CD4-positive, CD25-positive, alpha-beta regulatory T cell (primary cell): ENCODE measurements at places on chromosomes 1 and 21. TPM values are rescaled to one million over a fixed set of nuclear protein-coding genes. Genes with fewer than 3 reads are reported as not detected.

DNA sequence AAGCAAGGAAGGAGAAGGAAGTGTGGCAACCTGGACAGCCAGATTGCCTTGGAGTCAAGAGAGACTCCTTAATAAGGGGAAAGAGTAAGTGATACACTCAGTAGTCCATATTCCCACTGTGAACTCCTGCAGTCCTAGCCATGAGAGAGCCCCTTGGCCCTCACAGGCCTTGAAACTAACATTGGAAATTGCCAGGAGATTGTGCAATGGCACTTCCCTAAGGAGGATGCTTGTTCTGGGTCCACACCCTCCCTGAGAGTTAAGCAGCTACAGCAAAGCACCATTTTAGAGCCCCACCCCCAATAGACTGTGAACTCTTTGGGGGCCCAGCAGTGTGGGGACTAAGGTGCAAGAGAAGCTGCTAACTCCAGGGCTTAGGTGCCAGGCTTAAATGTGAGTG, 367.7 kb upstream of the CAMK1G start:
- no peaks in the 10 kb centered on the region for H3K4me1 ChIP-seq
- DNase-seq = no peak
- no peak overlapping the region for H3K4me3 ChIP-seq
- H3K27ac ChIP-seq = no peak overlapping the region
- H3K27me3 ChIP-seq = peaks cover 2% of the 10 kb centered on the region

DNA sequence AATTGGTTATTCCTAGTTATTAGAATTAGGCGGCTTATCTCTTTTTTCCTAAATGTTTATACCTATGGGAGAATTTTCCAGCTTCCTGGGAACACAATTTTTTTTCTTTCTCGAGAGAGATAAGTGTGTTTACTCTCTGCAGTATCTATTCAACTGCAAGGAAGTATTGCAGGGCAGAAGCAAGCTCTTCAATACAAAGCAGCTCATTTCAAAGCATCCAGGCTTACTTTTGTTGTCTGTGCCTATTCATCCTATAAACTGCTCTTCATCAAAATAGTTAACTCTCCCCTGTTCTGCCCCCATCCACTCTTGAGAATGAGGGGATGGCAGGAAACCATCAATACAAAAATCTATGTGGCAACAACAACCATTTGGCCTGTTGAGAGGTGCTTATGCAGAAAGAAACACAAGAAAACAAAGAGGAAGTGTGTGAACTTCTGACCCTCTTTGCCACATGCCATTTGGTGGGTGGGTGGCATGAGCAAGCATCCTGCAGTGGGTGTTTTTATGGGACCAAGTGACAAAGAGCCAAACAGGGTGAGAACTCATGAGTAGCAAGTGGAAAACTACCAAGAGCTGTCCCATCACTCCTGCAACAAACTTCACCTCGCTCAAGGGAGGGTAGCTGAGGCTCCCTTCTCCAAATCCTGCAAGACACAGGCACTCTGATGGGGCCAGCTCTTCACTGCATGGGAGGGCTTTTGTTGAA, 50.6 kb upstream of the MRPS6 start:
- H3K27me3 ChIP-seq = no peaks in the 10 kb centered on the region
- DNase-seq = peak; percentile 63
- no peaks in the 10 kb centered on the region for H3K36me3 ChIP-seq

- H3K27me3 ChIP-seq = no peaks in the 10 kb centered on the region
- no peak overlapping the region for H3K4me3 ChIP-seq
- H3K36me3 ChIP-seq = peaks cover 84% of the 10 kb centered on the region
- H3K4me1 ChIP-seq = no peaks in the 10 kb centered on the region
- no peak overlapping the region for H3K27ac ChIP-seq
Measured at GRCh38 chr1:43660355-43660754, 10.4 kb downstream of the KDM4A start.

Gene MAP10
- total RNA-seq = 1.1 TPM

Gene AGT
- total RNA-seq = not detected

DNA sequence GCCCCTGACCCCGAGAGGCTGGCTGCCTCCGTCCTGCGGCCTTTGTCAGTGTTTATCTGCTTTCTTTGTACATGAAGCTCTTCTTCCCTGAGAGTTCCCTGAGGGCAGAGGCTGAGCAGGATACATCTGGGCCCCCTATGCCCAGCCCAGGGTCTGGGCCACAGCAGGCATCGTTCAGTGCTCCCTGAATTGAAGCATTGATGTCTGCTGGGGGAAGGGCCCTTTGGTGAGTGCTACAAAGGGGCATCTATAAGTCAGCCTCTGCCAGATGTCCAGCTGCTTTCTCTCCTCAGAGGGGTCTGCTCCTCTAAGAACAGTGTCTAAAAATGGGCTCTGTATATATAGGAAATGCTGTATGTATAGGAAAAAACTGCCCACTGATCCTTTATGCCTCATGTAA, 2.1 kb downstream of the HEYL start:
- DNase-seq = no peak
- H3K27ac ChIP-seq = no peak overlapping the region
- no peaks in the 10 kb centered on the region for H3K36me3 ChIP-seq
- H3K4me1 ChIP-seq = peaks cover 8% of the 10 kb centered on the region
- H3K27me3 ChIP-seq = peaks cover 9% of the 10 kb centered on the region
- H3K4me3 ChIP-seq = no peak overlapping the region

GRCh38 chr1:83970114-83970513, 28.8 kb downstream of the TTLL7 start:
- no peak for DNase-seq
- peaks cover 8% of the 10 kb centered on the region for H3K27me3 ChIP-seq
- no peak overlapping the region for H3K27ac ChIP-seq
